ENCODE measurements at places on chromosomes 6 and 20.

- H3K4me3 ChIP-seq: no peak overlapping the region
- no peaks in the 10 kb centered on the region for H3K4me1 ChIP-seq
- no peaks in the 10 kb centered on the region for H3K36me3 ChIP-seq
- DNase-seq: no peak
- H3K27ac ChIP-seq: no peak overlapping the region
Measured at GRCh38 chr6:103356531-103356930, 1503.2 kb downstream of the HACE1 start.

DNA sequence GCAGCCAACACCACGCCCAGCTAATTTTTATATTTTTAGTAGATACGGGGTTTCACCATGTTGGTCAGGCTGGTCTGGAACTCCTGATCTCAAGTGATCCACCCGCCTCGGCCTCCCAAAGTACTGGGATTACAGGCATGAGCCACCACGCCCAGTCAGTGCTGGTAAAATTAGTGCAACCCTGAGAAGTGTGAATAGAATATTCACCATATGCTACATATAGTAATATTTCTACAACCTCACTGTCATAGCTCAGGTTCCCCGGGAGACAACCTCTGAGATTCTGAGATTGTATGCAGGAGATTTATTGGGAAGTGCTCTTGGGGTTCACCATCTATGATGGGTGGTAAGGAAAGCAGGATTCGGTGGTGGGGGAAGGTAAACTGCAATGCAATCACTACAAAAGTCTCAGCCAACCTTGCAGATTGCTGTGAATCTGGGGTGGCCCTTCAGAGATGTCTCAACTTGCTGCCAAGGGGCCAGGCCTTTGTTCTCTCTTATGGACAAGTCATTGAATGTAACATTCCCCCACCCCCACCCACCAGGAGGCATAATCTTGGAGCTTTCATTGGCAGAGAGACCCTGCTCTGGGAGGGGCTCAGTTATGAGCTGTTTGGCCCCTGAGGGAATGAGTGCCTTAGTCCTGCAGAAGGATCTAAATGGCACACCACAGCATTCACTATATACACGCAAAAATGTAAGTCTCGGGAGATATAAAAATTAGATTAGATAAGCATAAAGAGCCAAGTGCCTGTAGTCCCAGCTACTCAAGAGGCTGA is 34.0 kb upstream of the SEC63 start:
- peaks cover 19% of the 10 kb centered on the region for H3K4me1 ChIP-seq
- no peak overlapping the region for H3K4me3 ChIP-seq
- H3K36me3 ChIP-seq: no peaks in the 10 kb centered on the region
- H3K27me3 ChIP-seq: no peaks in the 10 kb centered on the region

DNA sequence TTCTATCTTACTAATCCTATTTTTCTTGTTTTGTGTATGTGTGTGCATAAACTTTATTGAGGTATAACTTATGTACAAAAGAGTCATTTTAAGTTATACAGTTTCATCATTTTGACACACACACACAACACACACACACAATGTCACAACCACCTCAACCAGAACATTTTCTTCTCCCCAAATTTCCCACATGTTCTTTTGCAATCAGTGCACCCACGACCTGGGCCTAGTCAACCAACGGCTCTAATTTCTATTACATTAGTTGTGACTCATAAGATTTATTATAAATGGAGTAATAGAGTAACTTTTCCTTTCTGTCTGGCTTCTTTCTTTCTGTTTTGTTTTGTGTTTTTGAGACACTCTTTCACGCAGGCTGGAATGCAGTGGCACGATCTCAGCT is 9.8 kb upstream of the POM121L2 start:
- H3K27ac ChIP-seq: no peak overlapping the region
- H3K4me3 ChIP-seq: no peak overlapping the region
- peaks cover 21% of the 10 kb centered on the region for H3K27me3 ChIP-seq

DNA sequence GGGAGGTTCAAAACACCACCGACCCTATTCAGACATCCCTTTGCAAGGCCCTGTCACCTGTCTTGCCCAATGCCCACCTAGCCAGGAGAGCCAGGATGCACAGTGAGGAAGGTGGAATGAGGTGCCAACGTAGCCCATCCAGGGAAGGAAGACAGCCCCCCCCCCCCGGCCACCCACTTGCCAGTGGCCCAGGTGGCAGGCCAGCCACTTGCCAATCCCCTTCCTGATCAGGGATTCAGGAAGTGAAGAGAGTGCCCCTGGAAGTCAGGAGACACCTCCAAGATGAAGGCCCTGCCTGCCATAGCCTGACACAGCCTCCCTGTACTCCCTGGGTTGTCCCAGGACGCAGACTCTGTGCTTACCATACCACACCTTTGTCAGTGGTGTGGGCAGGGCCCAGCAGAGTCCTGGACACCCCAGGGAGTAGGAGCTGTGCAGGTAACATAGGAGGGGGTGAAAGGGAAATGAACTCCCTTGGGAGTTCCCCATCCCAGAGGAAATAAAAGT is 54.7 kb downstream of the MRPL14 start:
- H3K27me3 ChIP-seq: no peaks in the 10 kb centered on the region
- peak overlapping the region; percentile 77 for H3K27ac ChIP-seq
- peak; percentile 58 for DNase-seq
- peak overlapping the region; percentile 58 for H3K4me3 ChIP-seq
- H3K36me3 ChIP-seq: no peaks in the 10 kb centered on the region
